CMK (cell line): ENCODE measurements at places on chromosomes 1 and 21.

DNA sequence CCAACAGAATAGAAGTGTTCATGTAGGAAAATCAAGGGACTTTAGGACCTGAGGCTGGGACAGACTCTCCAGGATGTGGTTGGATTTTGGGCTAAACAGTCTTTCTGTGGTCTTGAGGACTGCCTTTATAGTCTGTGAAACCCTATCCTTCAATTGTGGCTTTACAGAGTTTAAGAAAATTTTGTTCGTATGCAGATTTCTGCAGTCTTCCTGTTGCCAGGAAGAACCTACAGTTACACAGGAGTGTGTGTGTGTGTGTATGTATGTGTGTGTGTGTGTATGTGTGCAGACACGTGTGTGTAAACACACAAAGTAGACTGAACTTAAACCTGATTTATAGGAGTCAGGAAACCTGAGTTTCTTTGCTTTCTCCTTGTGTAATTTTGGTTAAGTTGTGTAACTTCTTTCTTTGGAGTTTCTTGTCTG is 22.8 kb downstream of the NEK7 start:
- DNase-seq = peak; percentile 63

DNA sequence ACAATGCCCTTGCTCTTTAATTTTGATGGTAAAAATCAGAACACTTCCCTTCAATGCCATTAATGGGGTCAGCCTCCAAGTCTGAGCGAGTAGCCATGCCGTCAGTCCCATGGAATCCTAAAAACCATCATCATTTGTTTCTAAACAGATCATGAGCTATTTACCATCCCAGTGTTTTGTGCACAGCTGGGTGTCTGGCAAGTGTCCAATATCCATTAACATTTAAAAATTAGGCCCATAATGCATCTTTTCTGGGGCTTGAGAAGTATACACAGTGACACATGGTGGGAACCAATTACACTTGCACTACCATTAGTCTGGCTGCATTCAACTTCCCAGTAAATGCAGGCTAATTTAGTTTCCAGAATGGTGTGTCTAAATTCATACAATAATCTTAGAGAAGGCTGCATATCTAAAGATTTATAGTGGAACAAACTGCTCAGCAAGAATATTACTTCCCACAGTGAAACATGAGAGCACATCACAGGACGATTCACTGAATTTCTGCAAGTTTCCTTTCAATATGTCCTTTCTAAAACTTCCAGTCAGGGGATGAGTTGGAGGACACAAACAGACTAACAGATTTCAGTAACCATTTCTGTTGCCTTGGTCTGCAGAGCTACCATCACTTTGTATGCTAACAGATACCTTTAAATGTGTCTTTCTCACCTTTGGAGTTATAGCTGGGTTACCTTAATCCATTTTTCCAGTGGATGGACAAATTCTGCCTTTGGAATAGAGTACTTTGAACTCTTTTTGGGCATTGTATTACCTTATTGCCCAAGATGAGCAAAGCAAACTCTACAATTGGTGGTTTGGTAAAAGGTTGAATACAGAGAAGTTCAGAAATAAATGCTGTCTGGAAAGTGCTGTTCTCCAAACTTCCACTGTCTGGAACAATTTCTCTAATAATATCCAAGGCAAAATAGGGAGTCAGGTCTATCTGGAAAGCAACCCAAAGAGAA is 258.0 kb downstream of the PTBP2 start:
- DNase-seq = no peak

DNA sequence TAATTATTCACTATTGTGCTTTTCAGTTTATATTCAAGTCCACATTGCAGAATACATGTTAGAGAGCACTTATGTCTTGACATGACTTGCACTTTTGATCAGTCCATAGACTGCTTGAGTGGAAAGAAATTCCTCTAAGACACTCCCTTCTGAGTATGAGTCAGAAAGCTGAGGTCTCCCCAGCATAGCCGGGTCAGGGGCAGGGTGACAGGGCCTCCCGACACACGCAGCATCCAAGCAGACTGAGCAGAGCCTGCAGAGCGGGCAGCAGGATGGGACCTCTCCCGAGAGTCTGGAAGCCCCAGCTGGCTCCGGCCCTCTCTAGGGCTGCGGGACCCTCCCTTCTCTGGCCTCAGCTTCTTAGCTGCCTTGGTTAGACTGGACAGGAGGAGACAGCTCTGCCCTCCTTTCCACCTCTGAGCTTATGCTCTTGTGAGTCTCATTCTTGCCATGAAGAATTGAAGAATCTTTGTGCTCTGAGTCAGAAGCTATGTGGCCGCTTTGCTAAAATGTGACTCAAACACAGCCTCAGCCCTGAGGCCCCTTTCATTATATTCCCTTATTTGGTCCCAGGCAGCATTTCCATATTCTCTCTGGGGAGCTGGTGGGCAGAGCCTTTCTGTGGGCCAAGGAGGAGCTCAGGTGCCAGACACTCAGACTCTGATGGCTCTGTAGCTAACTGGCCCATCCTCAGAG is 11.2 kb upstream of the CAPN2 start:
- DNase-seq = no peak

DNA sequence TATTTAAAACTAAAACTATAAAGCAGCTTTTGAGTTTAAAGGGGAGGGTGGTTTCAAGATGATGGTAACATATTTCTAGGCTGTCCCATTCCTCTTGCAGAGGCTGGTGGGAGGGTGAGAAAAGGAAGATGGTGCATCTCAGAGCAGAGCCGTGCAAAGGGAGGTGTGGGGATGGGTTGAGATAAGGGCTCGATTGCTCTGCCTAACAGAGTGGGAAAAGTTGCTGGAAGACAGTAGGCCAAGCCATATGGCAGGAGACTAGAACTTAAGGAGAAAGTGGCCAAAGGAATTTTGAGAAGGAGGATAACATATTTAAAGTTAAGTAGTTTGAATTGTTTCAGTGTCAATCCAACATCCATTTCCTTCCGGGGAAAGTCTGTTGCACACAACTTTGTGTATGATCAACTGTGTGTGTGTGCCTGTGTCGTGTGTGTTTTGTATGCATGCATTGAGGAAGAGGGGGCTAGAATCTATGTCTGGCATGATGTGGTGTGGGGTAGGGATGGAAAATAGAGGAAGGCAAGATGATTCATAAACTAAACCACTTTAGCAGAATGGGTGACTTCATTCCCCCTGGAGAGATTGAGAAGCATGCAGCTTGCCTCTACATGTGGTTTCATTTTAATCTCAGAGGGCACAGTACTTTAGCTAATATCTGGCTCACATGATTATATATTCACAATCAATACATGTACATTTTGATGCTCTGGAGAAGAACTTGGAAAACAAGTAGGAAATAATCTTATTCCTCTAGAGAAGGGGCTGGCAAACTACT is 145.0 kb upstream of the DNAH14 start:
- no peak for DNase-seq

- DNase-seq = no peak
Observed at GRCh38 chr1:206843626-206844025, 21.8 kb upstream of the IL20 start.
